ENCODE measurements at places on chromosomes 1 and 21.
A peak's percentile ranks its signal among the peaks of the same experiment; 100 is the strongest.

DNA sequence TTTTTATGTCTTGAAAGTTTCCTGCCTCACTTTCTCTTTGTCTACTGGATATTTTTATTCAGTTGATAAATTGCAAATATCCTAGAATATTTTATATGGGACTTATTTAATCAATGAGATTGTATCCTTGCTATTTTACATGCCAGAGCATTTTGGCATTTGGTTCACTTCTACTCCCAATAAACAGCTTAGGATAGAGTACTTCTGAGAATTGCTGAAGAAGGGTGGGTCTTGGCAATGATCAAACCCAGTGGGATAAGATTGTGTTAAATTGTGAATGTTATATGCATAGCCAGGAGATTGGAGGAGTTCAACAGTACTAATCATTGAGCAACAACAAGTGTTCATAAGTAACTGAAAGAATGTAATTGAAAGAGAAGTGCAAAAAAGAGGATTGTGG lies 60.1 kb downstream of the SDCCAG8 start:
- DNase-seq = no peak

GRCh38 chr21:29454179-29454578 lies 155.5 kb downstream of the BACH1 start:
- no peak for DNase-seq

GRCh38 chr21:15015622-15016471 lies 49.0 kb downstream of the NRIP1 start:
- DNase-seq = no peak

- DNase-seq = peak; percentile 56
These were observed 635.9 kb downstream of the MATN1 start for GRCh38 chr1:30087465-30087864.

DNA sequence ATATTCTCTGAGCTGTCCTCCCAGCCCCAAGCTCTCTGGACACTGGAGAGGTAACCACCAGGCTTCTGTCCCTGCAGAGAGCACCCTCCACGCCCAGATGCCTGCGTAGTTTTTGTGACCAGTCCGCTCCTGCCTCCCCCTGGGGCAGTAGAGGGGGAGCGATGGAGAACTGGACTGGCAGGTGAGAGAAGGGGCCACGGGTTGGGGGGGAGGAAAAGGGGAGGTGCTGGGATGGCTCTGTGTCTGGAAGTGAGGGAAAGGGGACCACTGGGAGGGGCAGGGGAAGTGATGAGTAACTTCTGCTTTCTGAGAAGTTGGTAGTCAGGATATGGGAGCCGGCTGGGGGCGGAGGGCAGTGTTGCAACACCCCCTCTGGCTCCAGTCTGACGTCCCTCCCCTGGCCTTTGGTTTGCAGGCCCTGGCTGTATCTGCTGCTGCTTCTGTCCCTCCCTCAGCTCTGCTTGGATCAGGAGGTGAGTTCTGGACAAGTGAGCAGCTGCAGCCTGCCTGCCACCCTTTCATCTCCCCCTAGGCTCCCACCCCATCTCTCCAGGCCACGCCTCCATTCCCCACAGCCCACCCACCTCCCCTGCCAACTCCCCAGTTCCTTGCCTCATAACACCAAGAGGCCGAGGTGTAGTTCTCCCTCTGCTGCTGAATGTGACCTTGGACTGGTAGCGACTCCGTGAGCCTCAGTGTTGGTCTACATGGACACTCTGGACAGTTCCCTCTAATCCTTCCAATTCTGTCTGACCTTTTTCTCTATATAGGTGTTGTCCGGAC lies 3.1 kb downstream of the ADAMTSL4 start:
- no peak for DNase-seq

DNA sequence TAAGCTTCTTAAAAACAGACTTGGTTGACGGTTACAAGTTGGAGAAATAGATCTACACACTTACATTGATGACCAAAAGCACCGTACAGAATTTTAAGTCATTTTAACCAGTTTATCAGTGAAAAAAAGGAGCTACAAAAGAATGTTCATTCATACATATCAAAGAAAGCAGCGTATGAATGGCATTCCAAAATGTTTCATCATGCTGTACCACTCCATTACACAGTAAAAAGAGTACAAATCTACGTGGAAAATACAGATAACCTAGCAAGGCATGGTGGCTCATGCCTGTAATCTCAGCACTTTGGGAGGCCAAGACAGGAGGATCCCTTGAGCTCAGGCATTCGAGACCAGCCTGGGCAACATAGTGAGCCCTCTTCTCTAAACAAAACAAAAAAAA lies 40.3 kb downstream of the ZZZ3 start:
- DNase-seq = no peak

DNA sequence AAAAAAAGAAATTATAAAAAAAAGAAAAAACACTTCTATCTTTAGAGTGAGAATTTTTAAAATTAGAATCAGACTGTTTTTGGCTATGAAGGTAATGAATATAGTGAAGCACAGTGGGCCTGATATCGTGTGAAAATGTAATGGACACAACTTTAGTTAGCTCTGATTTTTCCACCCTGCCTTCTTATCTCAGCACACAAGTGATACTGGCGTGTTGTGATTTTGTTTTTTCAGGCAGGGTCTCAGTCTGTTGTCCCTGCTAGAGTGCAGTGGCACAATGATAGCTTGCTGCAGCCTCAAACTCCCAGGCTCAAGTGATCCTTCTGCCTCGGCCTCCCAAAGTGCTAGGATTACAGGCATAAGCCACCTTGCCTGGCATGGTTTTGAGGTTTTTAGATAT lies 22.3 kb downstream of the MACF1 start:
- DNase-seq = no peak

DNA sequence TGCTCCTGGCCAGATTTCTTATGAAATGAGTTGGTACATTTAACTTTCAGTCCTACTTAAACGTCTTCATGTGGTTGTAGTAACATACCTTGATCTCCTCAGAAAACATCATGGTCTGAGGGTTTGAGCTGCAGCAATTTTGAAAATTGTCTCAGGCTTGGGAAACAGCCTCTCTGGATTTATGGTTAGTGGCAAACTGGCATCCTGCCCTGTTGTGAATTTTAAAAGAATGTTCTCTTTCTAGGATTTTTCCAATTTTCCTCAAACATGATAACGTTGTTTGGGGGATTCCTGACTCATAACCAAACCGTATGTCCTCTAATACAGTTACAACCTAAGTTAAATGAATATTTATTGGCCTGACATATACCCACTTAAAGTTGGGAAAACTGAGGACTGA lies 624.4 kb downstream of the LMO4 start:
- DNase-seq = no peak

GRCh38 chr1:24641646-24642151 lies 1.4 kb upstream of the SRRM1 start:
- DNase-seq = no peak

DNA sequence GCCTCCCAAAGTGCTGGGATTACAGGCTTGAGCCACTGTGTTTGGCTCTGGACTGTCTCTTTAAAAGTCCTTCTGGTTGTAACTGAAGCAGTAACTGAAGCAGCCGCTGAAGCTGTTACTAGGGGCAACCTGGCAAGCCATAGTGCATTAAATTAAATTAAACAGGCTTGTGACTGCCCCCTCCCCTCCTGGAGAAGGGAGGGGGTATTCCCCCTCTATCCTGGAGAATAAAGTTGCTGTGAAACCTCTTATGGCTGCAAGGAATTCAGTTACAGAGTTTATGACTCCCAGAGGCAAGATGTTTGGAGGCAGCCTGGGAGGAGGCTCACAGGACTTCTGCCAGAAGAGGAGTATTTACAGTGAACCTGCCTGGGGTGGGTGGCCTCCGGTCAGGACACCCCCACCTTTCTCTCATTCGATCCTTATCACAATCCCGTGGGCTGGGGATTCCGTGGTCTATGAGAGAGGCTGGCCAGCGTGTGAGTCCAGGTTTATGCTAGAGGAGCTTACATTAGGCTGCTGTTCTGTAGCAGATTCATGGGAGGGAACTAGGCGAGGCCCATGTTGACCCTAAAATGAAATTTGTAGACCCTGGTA lies 8.3 kb downstream of the TTC22 start:
- DNase-seq = peak; percentile 47

GRCh38 chr1:215665215-215665614 lies 98.1 kb downstream of the KCTD3 start:
- DNase-seq = no peak
